SK-N-DZ (cell line): ENCODE measurements at places on chromosomes 13 and 19.

GRCh38 chr13:99376924-99377323 is 69.7 kb upstream of the GPR183 start:
- DNase-seq, result no peak

DNA sequence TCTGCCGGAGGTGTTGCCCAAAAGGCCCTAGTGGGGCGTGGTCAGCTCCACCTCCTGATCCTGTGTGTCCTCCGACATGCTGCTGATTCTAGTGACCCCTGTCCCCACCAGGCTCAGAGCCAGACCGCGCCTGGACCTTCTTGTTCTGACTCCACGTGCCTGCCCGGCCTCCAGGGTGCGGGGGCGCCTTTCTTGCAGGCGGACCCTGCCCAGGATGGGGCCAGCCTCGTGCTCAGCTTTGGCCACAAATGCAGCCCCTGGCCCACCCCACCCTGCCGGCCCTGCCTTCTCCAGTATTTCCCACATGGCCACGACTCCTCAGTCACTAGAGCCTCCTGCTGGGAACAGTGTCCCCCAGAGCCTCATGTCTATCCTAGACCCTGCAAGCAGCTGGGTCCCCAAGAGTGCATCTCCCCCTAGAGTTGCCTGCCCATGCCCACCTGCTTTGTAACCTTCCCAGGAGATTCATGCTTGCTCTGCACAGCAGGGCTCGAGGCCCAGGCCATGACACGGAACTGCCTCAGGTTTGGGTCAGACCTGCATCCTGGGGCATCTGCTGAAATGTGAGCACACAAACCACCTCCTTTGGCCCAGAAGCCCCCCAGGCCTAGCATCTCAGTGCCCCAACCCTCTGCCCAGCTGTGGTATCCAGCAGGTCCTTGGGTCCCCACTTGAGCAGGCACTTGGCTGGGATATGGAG is 27.0 kb downstream of the TMEM161A start:
- DNase-seq, result no peak

DNA sequence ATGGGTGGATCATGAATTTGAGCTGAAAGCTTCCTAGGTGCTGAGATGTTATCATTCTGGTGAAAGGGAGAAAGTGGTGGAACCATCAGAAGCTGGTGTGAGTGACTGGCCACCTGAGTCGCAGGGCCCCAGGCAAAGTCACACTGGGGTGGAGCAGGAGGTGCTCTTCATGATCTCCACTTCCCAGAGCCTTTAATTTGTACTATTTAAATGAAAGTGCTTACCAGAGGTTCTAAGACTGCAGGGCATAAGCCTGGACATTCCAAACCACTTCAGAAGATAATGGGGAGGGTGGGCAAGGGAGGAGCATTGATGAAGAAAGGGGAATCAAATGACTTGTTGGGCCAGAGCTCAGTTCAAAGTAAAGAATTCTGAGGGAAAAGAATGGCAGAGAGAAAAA is 156.1 kb downstream of the RGCC start:
- no peak for DNase-seq

DNA sequence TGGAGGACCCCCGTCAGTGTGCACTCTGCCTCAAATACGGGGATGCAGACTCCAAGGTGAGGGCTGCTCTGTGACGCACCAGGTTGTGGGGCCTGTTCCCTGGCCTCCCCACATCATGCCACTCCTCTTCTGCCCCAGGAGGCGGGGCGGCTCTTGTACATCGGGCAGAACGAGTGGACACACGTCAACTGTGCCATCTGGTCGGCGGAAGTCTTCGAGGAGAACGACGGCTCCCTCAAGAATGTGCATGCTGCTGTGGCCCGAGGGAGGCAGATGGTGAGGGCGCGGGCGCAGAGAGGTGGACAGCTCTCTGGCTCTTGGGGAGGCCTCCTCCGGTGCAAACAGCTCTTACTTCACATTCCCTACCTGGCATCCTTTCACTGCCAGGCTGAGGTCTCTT is 11.2 kb downstream of the KMT2B start:
- DNase-seq, result no peak
